IPS DF 6.9 (cell line): ENCODE measurements at places on chromosomes 4 and X.

GRCh38 chr4:127601029-127601428 lies 31.7 kb upstream of the INTU start:
- no peak overlapping the region for H3K27ac ChIP-seq
- H3K4me1 ChIP-seq: no peaks in the 10 kb centered on the region
- no peaks in the 10 kb centered on the region for H3K36me3 ChIP-seq
- no peak for DNase-seq

GRCh38 chrX:54721424-54721823 lies 76.6 kb downstream of the ITIH6 start:
- no peak overlapping the region for H3K27ac ChIP-seq
- no peaks in the 10 kb centered on the region for H3K36me3 ChIP-seq
- no peak for DNase-seq
- H3K4me3 ChIP-seq: no peak overlapping the region

GRCh38 chrX:9318766-9319165 lies 146.1 kb upstream of the TBL1X start:
- DNase-seq: no peak
- H3K4me1 ChIP-seq: no peaks in the 10 kb centered on the region
- no peak overlapping the region for H3K4me3 ChIP-seq

GRCh38 chr4:8113611-8114377 lies 44.8 kb downstream of the ABLIM2 start:
- H3K36me3 ChIP-seq: no peaks in the 10 kb centered on the region
- no peak overlapping the region for H3K4me3 ChIP-seq
- DNase-seq: no peak
- H3K27me3 ChIP-seq: no peaks in the 10 kb centered on the region
- H3K27ac ChIP-seq: no peak overlapping the region

DNA sequence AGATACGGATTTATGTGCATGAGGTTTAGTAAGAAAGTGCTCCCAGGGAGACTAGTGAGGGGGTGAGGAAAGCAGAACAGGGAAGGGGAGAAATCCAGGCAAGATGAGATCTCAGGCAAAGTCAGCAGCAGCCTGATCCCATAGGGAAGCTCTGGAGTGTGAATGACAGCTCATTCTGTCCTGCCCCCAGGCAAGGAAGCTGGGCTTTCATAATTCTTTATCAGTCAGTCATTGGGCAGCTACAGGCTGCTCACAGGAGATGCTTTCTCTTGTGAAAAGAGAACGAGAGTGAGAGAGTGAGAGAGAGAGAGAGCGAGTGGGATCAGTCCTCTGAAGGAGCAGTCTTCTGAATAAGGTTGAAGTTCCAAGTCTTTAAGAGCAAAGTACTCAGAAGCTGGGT lies 48.1 kb downstream of the SRPX start:
- no peak overlapping the region for H3K4me3 ChIP-seq
- H3K36me3 ChIP-seq: no peaks in the 10 kb centered on the region
- no peak for DNase-seq
- H3K4me1 ChIP-seq: no peaks in the 10 kb centered on the region
- no peak overlapping the region for H3K27ac ChIP-seq

- DNase-seq: no peak
- no peak overlapping the region for H3K27ac ChIP-seq
- H3K4me1 ChIP-seq: no peaks in the 10 kb centered on the region
- 0 out of 2 replicates have a peak, but pooled peaks cover 2% of the 10 kb centered on the region for H3K36me3 ChIP-seq
These were observed 22.2 kb downstream of the KANTR start for GRCh38 chrX:53116101-53116500.

- H3K4me1 ChIP-seq: no peaks in the 10 kb centered on the region
- peak overlapping the region; percentile 65; the same call in 1 of the 2 replicates for H3K4me3 ChIP-seq
- H3K36me3 ChIP-seq: no peaks in the 10 kb centered on the region
- DNase-seq: no peak
- H3K27ac ChIP-seq: no peak overlapping the region
These were observed 555 bp upstream of the PGM2 start for GRCh38 chr4:37825968-37826294.

DNA sequence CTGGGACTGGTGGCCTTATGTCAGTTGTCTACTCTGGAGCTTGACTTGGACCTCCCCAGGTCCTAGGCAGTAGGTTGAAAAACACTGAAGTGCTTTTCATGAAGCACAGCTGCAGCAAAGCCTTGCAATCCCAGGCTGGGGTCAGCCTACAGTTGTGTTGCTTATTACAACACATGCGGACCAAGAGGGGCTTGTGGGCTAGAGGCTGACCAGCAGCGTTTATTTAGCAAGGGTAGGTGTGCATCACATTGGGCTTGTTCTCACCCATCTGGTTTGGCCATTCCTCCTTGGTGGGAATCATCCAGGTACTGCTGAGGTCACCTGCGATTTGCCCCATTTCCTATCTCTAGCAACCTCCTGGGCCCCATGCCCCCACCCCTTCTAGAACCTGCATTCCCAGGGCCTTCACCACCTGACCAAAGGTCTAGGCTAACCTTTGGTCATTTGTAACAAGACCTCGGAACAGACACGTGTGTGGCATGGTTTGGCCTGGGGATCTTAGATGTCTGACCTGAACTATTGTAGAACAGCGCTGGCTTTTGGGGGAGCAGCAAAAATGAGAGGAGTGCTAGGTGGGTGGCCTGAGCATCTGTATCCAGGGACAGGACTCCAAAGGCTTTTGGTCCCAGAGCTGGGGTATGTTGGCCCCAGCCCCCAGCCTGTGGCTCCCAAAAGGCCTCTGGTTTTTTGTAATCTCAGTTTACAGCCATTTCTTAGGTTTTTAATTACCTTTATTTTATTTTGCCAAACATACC lies 3.0 kb downstream of the RPL10 start:
- peaks cover 23% of the 10 kb centered on the region; the same call in 1 of the 2 replicates for H3K36me3 ChIP-seq
- no peak for DNase-seq
- no peaks in the 10 kb centered on the region for H3K27me3 ChIP-seq
- no peak overlapping the region for H3K4me3 ChIP-seq
- no peak overlapping the region for H3K27ac ChIP-seq
- peaks cover 3% of the 10 kb centered on the region; the same call in 1 of the 2 replicates for H3K4me1 ChIP-seq

GRCh38 chr4:99507349-99507748 lies 3.5 kb upstream of the C4orf17 start:
- H3K4me3 ChIP-seq: no peak overlapping the region
- no peak overlapping the region for H3K27ac ChIP-seq
- H3K36me3 ChIP-seq: no peaks in the 10 kb centered on the region
- no peaks in the 10 kb centered on the region for H3K27me3 ChIP-seq
- no peak for DNase-seq

GRCh38 chrX:24799565-24799964 lies 105.8 kb downstream of the POLA1 start:
- no peak overlapping the region for H3K4me3 ChIP-seq
- no peaks in the 10 kb centered on the region for H3K4me1 ChIP-seq
- H3K27me3 ChIP-seq: no peaks in the 10 kb centered on the region
- H3K27ac ChIP-seq: no peak overlapping the region
- no peaks in the 10 kb centered on the region for H3K36me3 ChIP-seq

- H3K4me3 ChIP-seq: no peak overlapping the region
- H3K36me3 ChIP-seq: no peaks in the 10 kb centered on the region
- DNase-seq: no peak
- H3K27me3 ChIP-seq: no peaks in the 10 kb centered on the region
- no peak overlapping the region for H3K27ac ChIP-seq
These were observed 156.3 kb downstream of the GASK1B start for GRCh38 chr4:158016511-158016910.

- H3K4me1 ChIP-seq: 0 out of 2 replicates have a peak, but pooled peaks cover 1% of the 10 kb centered on the region
- no peaks in the 10 kb centered on the region for H3K36me3 ChIP-seq
- H3K4me3 ChIP-seq: no peak overlapping the region
- DNase-seq: no peak
- no peak overlapping the region for H3K27ac ChIP-seq
These were observed 278.5 kb upstream of the UGT8 start for GRCh38 chr4:114320126-114320525.

- no peaks in the 10 kb centered on the region for H3K36me3 ChIP-seq
- no peaks in the 10 kb centered on the region for H3K27me3 ChIP-seq
- no peak overlapping the region for H3K4me3 ChIP-seq
- no peak overlapping the region for H3K27ac ChIP-seq
These were observed 71.6 kb downstream of the SHROOM2 start for GRCh38 chrX:9857575-9858474.

DNA sequence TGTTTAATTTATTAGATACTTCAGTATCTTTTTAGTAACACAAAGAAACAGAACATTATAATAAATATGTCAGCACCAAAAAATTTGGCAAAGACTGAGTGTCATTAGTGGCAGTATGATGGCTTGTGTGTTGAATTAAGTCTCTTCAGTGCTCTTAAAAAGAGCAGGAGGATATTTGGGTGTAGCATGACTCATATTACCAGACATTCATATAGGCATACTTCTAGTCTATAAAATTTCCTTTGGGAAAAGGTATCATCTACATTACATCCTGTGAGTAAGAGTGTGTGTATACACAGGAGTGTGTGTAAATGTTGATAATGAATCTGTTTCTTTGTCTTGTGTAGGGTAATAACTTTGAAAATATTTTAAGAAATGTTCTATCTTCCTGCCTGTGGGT lies 135.7 kb downstream of the CNKSR2 start:
- H3K4me3 ChIP-seq: no peak overlapping the region
- DNase-seq: no peak
- H3K27ac ChIP-seq: no peak overlapping the region
- no peaks in the 10 kb centered on the region for H3K36me3 ChIP-seq
- no peaks in the 10 kb centered on the region for H3K27me3 ChIP-seq

DNA sequence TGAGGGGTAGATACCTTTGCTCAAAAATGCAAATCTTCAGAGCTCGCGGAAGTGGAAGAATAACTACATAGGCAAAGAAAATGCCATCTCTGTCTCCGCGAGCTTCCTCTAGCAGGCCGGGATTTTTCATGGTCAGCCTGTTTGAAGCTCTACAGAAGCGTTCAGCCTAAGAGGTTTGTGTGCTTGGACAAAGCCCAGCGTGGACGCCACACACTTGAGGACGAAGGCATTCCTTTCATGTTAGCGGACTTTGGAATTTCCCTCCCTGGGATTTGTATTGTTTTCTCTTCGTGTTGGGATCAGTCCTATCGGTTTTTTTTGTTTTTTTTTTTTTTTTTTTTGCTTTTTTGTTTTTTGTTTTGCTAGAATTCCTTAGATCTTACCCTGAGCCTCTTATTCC lies 53.7 kb downstream of the SMIM31 start:
- no peak overlapping the region for H3K27ac ChIP-seq
- H3K36me3 ChIP-seq: no peaks in the 10 kb centered on the region
- no peaks in the 10 kb centered on the region for H3K27me3 ChIP-seq
- no peak for DNase-seq

DNA sequence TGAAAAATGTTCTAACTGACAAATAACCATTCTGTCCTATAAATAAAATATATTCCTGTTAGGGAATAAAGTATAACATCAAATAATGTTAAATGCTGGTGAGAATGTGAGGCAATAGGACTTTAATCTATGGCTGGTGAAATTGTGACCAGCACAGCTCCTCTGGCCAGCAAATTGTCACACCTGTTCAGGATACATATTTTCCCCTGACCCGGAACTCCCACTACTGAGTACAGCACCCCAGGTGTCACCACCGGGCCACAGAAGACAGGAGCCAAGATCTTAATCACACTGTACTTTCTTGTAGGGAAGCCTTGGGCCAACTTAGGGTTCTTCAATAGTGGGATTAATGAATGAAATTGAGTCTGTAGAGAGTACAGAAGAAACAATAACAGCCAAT lies 33.2 kb downstream of the C4orf33 start:
- no peak overlapping the region for H3K27ac ChIP-seq
- H3K27me3 ChIP-seq: no peaks in the 10 kb centered on the region
- no peaks in the 10 kb centered on the region for H3K4me1 ChIP-seq
- no peak for DNase-seq
- H3K4me3 ChIP-seq: no peak overlapping the region

DNA sequence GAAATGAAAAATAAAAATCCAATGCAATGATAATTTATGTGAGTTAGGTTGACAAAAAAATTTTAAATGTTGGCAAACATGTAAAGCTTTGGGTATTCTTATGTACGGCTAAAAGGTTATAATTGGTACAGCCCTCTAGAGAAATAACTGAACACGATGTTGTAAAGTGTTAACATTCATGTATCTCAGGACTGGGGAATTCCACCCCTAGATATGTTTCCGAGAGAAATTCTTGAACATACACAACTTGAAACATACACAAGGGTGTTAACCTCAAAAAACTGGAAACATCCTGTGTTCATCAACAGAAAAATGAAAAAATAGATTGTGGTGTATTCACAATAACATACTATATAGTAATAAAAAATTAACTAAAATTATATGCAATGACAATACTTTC lies 91.8 kb downstream of the CHM start:
- DNase-seq: no peak
- no peaks in the 10 kb centered on the region for H3K4me1 ChIP-seq
- no peak overlapping the region for H3K27ac ChIP-seq
- H3K36me3 ChIP-seq: no peaks in the 10 kb centered on the region
- no peak overlapping the region for H3K4me3 ChIP-seq

DNA sequence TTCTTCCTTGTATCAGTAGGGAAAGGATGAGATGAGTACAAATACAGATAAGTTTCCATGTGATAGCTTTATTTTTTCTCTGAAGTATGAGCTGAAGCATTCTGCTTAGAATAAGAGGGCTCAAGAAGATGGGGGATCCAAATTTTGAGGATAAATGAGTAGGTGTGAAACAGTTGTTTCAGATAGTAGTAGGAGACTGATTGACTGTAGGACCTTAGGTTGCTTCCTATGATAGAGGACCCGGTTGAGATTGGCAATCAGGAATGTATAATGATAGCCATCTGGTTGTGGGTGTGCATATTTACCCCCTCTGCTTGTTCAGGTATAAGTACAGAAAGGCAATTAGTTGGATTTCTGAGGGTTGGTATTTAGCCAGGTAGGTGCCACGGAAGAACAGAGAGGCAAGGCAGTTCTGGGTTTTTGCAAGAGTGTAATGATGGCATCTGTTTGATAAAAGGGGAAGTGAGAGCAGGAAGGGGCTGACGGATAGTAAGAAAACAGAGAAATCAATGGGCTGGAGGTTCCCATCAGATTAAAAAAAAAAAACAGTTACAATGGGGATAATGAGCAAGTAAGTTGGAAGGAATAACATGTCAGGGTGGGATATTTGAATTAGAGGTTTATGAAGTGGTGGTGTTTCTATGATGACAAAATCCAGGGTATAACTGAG lies 13.7 kb downstream of the OCRL start:
- DNase-seq: no peak
- H3K36me3 ChIP-seq: peaks cover 2% of the 10 kb centered on the region; the same call in 1 of the 2 replicates
- no peak overlapping the region for H3K27ac ChIP-seq
- no peak overlapping the region for H3K4me3 ChIP-seq

DNA sequence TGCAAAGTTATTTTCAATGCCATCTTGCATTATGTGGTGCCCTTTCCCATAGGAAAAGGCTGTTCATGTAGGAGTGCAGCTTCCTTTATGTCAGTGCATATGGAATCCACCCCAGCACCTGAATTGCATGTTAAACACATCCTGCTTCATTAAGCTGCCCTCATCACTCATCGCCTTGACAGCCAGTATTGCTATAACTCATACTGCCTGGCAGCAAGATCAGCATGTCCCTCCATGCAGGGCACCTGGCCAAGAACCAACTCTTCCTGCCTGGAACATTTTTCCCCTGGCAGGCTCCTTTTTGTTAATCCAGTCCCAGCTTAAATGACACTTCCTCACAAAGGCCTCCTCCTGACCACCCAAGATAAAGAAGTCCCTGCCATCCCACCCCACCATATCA lies 23.5 kb upstream of the CA5B start:
- no peak overlapping the region for H3K27ac ChIP-seq
- no peak overlapping the region for H3K4me3 ChIP-seq
- H3K27me3 ChIP-seq: no peaks in the 10 kb centered on the region
- no peaks in the 10 kb centered on the region for H3K36me3 ChIP-seq
